Osteoblast (primary cell): ENCODE measurements at places on chromosomes 1 and 21.
A peak's percentile ranks its signal among the peaks of the same experiment; 100 is the strongest.

DNA sequence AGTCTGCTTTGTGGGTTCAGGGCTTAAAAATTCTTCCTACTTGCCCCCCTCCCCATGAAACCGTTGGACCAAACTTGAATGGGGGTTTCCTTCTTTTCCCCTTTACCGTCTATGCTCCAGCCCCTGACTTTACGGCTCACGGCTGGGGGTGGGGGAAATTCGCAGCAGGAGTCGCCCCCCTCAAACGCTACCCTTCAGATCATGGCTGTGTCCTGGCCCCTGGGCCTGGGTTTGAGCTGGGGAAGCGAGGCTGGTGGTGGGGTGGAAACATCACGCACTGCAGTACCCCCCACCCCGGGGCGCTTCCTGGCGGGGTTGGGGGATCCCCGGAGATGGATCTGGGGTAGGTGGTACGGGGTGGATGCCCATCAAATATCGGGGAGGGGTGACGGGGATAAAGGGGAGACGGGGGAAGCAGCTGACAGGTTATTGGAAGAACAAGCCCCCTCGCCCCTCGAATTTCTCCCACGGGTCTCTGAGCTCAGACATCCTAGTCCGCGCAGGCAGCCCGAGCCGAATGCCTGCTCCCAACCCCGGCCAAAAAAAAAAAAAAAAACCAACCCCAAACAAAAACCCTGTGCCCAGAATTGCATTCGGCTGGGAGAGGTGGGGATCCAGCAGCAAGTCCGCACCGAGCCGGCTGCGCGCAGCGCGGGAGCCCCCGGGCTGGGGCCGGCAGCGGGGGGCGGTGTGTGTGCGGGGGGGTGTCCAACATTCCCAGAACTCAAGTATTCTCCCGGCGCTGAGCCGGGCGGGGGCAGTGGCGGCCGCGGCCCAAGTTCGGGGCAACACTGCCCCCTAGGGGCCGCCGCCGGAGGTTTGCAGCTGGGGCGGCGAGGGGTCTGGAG, 59.0 kb upstream of the ACOT11 start:
- H3K4me3 ChIP-seq: peak overlapping the region; percentile 81
- no peaks in the 10 kb centered on the region for H3K36me3 ChIP-seq
- DNase-seq: peak; percentile 99
- H3K4me1 ChIP-seq: peaks cover 14% of the 10 kb centered on the region

- no peak overlapping the region for H3K27ac ChIP-seq
- no peaks in the 10 kb centered on the region for H3K27me3 ChIP-seq
- H3K36me3 ChIP-seq: no peaks in the 10 kb centered on the region
These were observed 2.6 kb downstream of the PRDM2 start for GRCh38 chr1:13702425-13703127.

GRCh38 chr1:220999872-221000863, 120.9 kb downstream of the HLX start:
- H3K27me3 ChIP-seq: no peaks in the 10 kb centered on the region
- H3K4me1 ChIP-seq: no peaks in the 10 kb centered on the region
- no peaks in the 10 kb centered on the region for H3K36me3 ChIP-seq
- H3K27ac ChIP-seq: no peak overlapping the region
- no peak for DNase-seq

DNA sequence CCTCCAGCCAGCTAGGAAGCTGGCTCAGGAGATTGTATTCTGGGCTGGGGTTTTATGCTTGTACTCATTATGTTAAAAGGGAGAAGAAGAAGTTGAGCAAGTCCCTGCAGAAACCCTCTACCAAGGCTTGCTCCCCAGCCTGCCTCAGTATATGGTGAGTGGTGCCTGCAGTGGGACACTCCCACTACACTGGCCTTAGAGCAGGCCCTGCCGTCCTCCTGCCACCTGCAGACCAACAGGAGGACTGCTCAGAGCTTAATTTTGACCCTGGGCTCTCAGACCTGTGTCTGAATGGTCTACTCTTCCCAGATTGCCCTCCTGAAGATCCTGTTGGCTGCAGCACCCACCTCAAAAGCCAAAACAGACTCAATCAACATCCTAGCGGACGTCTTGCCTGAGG, 13.0 kb downstream of the STRIP1 start:
- no peak for DNase-seq
- peaks cover 15% of the 10 kb centered on the region for H3K4me1 ChIP-seq
- H3K36me3 ChIP-seq: peaks cover 96% of the 10 kb centered on the region
- H3K27ac ChIP-seq: no peak overlapping the region

GRCh38 chr1:240309769-240310168, 218.1 kb downstream of the FMN2 start:
- no peaks in the 10 kb centered on the region for H3K36me3 ChIP-seq
- H3K27ac ChIP-seq: peak overlapping the region; percentile 63
- DNase-seq: no peak
- peaks cover 57% of the 10 kb centered on the region for H3K4me1 ChIP-seq
